ENCODE measurements at places on chromosomes 5 and 9.

- no peak for DNase-seq
These were observed 71.4 kb upstream of the CPEB4 start for GRCh38 chr5:173816728-173817127.

- no peak for DNase-seq
These were observed 38.7 kb upstream of the HSD17B3 start for GRCh38 chr9:96340707-96341106.

DNA sequence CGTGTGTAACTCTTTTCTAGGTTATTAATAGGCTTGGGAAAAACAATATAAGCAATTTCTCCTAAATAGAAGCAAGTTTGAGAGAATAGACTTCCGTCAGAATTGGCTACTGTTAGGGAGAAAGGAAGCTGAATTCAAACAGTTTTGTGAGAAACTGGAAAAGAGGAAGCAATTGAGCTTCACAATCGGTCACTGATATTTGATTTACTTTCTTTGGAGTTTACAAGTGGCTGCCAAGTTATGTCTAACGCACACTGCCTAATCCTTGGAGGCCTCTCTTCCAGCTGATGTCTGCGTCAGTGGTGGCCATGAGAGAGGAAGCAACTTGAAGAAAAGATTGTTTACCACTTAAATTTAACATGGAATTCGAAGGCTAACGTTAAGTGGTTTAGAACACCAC lies 319.5 kb downstream of the ADGRV1 start:
- no peak for DNase-seq

- no peak for DNase-seq
These were observed 30.7 kb downstream of the RAI14 start for GRCh38 chr5:34686762-34687268.

DNA sequence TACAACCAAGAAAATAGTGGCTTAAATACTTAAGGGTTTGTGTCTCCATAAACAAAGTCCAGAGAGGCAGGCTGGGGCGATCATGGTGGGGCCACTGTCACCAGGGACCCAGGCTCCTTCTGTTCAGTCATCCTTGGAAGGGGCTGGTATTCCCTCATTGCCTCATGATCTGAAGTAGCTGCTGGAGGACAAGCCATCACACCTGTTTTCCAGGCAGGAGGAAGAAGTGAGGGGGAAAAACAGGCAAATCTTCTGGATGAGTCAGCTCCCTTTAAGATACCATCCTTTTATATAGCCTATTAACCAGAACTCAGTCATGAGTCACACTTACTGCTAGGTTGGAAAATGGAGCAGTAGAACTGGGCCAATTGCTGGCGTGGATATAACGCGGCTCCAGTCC lies 92.3 kb downstream of the DAP start:
- DNase-seq: no peak

DNA sequence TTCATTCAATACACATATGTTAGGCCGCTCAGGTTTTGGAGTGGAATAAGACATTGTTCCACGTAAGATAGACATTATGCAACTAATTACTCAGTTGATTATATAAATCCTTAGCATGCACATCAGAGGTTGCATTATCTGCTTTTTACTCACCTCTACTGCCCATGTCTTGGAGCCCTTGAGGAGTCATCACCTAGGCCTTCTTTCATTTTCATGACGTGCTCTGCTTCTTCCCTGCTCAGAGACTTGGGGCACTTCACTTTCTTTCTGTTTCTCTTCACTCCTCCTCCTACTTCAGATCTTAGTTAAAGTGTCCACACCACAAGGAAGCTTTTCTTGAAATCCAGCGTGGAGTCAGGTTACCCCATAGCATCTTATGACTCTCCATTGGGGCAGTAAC lies 241.1 kb downstream of the TLR4 start:
- DNase-seq: no peak

- no peak for DNase-seq
These were observed 243.4 kb upstream of the KLF4 start for GRCh38 chr9:107732781-107733522.

DNA sequence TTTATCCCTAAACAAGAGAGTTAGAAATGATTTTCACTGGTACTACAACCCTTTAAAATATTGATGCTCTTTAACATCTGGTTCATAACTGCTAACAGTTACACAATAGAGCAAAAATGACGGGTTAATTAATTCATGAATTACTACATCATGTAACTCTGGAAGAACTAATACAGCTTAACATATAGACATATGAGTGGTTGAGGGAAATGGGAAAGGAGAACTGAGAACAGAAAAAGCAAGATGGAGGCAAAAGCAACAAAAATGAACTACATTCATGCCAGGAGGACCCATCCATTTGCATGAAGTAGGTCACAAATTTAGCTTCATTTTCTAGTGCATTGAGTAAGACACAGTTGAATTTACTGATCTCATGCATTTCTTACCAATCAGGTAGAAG lies 61.8 kb downstream of the C9 start:
- no peak for DNase-seq

DNA sequence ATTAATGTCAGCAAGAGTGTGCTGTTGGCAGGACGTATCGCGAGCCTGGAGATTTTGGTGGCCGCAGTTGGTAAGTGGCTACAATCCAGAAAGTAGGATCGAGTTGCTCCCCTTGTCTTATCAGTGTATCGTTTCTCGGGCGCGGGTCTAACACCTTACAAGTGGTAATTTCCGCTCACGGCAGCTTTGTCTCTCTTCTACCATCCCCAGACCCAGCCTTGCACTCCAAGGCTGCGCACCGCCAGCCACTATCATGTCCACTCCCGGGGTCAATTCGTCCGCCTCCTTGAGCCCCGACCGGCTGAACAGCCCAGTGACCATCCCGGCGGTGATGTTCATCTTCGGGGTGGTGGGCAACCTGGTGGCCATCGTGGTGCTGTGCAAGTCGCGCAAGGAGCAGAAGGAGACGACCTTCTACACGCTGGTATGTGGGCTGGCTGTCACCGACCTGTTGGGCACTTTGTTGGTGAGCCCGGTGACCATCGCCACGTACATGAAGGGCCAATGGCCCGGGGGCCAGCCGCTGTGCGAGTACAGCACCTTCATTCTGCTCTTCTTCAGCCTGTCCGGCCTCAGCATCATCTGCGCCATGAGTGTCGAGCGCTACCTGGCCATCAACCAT lies 1.1 kb downstream of the PTGER4 start:
- DNase-seq: no peak

DNA sequence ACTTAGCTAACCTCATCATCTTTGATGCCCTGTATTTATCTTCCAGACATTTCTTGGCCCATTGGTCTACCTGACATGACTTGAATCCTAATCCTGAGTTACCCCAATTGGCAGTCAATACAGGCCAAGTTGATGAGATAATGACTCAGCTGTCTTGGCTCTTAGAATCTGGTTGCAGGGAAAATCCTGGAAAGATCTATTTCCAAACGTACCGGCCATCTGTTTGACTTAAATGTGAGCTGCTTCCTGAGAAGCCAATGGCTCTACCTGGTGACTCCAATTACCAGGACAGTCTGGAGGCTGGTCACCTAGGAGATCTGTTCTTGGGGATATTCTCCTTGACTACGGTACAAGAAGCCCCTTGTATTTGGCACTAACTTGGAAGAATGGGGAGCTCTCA lies 475.2 kb upstream of the BRINP1 start:
- no peak for DNase-seq

GRCh38 chr5:131563434-131564228 lies 71.4 kb downstream of the RAPGEF6 start:
- DNase-seq: no peak

DNA sequence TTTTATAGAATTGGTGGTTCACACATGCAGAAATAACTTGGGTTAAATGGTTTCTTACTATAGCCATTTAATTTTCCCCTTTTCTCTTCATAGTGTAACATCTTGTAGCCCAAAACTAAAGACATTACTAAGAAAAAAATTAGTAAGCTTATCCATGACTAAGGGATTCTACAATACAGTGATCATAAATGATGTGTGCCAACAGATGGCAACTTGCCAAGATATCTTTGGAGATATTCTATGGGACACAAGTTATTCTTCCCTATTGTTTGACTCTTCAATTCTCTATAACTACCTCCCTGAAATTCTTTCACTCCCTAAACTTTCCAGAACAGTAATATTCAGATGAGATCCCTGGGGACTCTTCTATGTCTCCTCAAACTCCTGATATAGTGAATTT lies 580.6 kb downstream of the PTPRD start:
- DNase-seq: no peak

GRCh38 chr5:179776411-179776938 lies 17.3 kb upstream of the LTC4S start:
- no peak for DNase-seq

- no peak for DNase-seq
These were observed 27.1 kb downstream of the FRMD3 start for GRCh38 chr9:83511051-83511450.

GRCh38 chr9:123316053-123316718 lies 39.8 kb upstream of the CRB2 start:
- DNase-seq: no peak

DNA sequence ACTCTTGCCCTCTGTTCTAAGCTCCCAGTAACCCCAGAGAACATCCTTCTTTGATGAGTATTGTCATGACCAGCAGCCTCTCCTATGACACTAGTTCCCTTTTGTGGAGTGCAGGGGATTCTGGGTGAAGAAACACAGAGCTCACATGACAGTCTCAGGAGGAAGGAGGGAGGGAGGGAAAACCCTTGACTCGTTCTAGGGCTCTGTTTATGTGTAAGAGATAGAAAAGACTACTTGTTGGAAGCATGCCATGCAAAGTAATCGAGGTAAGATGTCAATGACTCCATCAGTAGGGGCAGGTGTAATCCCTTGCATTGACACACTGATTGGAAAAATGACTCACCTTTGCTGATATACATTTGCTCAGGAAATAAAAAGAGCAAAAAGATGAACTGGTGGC lies 190.2 kb upstream of the ELL2 start:
- no peak for DNase-seq

DNA sequence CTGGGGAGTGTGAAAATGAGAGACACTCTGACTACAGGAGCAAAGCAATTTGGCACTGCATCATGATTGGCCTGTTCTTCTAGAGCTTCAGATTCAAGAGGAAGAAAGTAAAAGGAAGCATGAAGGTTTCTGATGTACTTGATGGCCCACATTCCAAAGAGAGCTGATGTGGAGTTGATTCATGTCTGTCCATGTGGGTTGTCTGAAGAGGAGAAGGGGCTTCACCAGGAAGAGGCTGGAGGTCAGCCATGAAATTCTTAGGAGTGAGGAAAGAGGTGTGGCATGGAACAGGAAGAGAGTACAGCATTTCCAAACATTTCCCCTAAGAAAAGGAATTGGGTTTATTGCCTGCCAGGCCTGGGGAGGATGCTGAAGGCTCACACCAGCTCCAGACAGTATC lies 70.7 kb downstream of the PTCD2 start:
- DNase-seq: no peak

GRCh38 chr5:100746730-100747129 lies 156.4 kb downstream of the ST8SIA4 start:
- no peak for DNase-seq

DNA sequence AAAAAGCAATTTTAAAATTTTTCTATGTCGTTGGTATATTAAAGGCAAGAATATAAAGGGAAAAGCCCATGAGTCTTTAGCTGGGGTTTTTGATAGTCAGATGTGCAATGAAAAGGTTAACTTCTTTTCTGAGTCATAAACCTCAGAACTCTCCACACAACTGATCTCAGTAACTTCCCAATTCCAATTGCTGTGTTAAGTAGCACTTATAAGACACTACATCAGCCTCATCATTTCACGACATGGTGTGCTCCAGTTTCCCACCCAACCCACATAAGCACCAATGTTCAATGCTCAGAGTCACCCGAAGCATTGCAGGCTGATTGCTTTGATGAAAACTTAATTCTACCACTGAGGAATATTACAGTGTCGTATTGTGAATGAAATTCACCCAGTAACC lies 155.8 kb downstream of the TSSK1B start:
- DNase-seq: no peak

GRCh38 chr5:33981408-33982162 lies 2.9 kb downstream of the SLC45A2 start:
- DNase-seq: no peak

DNA sequence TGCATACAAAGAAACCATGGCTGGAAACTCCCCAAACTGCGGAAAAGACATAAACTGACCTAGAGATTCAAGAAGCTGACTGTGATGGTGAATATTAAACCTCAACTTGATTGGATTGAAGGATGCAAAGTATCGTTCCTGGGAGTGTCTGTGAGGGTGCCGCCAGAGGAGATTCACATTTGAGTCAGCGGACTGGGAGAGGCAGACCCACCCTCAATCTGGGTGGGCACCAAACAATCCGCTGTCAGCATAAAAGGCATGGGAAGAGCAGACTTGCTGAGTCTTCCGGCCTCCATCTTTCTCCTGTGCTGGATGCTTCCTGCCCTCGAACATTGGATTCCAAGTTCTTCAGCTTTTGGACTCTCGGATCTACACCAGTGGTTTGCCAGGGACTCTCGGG lies 24.8 kb upstream of the WDR5 start:
- DNase-seq: no peak

DNA sequence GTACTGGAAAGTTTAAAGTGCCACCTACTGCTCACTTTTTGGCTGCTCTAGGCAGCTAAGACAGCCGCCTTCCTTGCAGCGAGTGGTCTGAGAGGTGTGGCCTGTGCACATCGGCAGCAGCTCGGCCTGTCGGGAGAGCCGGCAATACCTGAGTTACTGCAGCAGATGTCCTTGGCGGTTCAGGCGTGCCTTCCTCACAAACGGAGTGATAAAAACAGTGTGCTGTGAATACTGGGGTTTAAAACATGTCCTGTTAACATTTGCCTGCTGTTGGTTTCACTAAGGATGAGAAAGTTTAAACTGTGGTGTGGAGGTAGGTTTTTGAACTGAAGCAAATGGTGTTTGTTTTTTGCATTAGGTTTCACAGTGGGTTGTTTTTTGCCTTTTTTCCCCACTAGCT lies 12.9 kb downstream of the TRAF2 start:
- no peak for DNase-seq

GRCh38 chr5:13572163-13572562 lies 372.3 kb downstream of the DNAH5 start:
- DNase-seq: no peak

GRCh38 chr9:90961375-90961774 lies 159.8 kb downstream of the SYK start:
- DNase-seq: no peak

DNA sequence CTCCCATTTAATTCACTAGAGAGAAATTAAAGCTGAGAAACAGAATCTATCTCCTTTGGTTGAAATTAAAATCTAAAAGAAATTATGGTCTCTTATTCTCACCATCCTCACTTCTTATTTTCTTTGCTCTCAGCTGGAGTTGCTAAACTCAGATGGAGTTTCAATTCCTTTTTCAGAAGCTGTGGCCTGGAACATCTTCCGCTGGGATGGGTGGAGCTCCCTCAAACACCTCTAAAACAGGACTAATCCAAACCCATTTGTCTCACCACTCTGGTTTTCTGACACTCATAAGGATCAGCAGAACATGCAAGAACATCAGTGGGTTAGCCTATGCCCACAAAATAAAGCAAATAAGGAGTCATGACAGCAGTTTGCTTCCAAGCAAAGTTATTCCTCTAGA lies 39.6 kb upstream of the CEP78 start:
- DNase-seq: no peak

DNA sequence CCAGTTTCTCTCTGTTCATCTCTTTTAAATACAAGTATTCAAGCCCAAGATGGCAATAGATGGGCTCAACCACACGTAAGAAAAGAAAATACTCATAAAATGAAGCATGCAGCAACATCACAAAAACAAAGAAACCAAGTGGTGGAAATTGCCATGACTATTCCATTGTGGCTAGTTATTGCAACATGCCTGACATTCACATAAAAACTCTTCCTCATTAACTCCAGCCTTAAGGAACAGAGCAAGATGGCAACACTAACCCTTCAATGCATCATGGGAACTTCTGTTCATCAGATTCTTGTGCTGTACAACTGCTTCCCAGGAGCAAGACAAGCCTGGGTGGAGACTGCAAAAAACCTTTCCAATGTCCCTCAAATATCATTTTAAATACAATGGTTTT lies 1.4 kb upstream of the GLIS3 start:
- no peak for DNase-seq

Measured in activated T-helper 1 cell treated with anti-CD3 and anti-CD28 coated beads, Interleukin-2, amount 50 U/mL, for 16 hours (primary cell).